ENCODE measurements at places on chromosomes 3 and 15. TPM values are rescaled to one million over a fixed set of nuclear protein-coding genes. Genes with fewer than 3 reads are reported as not detected.

The KNSTRN gene
- total RNA-seq = 11.6 TPM

The CHST13 gene
- total RNA-seq = not detected

The SENP8 gene
- 1.7 TPM for total RNA-seq

The CLRN1 gene
- total RNA-seq = not detected

The INO80 gene
- total RNA-seq = 28.7 TPM

The CLDN16 gene
- not detected for total RNA-seq

The IGSF10 gene
- total RNA-seq = 7.3 TPM

The SLC9C1 gene
- total RNA-seq = not detected

The MAPK6 gene
- 40.4 TPM for total RNA-seq

The ARL6IP5 gene
- total RNA-seq = 134 TPM

The WDR72 gene
- total RNA-seq = not detected

The GCSAM gene
- total RNA-seq = not detected

The CNTN3 gene
- total RNA-seq = 0.23 TPM
